ENCODE measurements at places on chromosomes 5 and 9.

GRCh38 chr5:162289489-162289888, 221.9 kb downstream of the GABRG2 start:
- no peak for DNase-seq

DNA sequence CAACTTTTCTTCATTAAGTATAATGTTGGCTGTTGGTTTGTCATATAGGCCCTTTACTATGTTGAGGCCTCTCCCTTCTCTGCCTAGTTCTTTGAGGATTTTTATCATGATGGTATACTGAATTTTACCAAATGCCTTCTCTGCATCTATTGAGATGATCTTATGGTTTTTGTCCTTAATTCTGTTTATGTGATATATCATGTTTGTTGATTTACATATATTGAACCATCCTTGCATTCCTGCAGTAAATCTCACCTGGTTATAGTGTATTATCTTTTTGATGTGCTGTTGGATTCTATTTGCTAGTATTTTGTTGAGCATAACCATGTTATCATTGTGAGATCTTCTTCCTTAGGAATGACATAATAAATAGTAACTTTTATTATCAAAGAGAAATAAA, 362.9 kb downstream of the CCDC171 start:
- DNase-seq = no peak

- DNase-seq = no peak
These were observed 81.8 kb upstream of the RASA1 start for GRCh38 chr5:87185838-87186237.

- no peak for DNase-seq
These were observed 250.3 kb downstream of the ENC1 start for GRCh38 chr5:74390306-74390637.

GRCh38 chr9:84294241-84294950, 46.2 kb downstream of the SLC28A3 start:
- DNase-seq = no peak

- no peak for DNase-seq
These were observed 274.9 kb upstream of the SLC30A5 start for GRCh38 chr5:68818870-68819269.

DNA sequence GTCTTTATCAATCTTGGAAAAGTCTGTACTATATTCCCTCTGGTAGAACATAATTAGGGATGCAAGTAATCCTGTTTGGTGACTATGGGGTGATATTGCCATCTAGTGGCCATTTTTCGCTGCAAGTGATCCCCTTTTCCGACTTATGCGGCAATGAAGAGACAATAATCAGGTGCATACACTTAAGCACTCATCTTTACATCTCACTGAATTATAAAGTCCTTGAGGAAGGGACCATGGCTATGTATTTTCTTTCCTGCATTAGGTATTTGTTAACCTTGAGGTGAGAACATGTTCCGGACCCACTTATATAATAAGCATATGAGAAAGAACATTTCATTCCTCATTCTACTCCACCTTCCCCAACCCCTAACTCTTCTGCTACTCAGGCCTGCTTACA, 19.6 kb upstream of the LIX1 start:
- no peak for DNase-seq

DNA sequence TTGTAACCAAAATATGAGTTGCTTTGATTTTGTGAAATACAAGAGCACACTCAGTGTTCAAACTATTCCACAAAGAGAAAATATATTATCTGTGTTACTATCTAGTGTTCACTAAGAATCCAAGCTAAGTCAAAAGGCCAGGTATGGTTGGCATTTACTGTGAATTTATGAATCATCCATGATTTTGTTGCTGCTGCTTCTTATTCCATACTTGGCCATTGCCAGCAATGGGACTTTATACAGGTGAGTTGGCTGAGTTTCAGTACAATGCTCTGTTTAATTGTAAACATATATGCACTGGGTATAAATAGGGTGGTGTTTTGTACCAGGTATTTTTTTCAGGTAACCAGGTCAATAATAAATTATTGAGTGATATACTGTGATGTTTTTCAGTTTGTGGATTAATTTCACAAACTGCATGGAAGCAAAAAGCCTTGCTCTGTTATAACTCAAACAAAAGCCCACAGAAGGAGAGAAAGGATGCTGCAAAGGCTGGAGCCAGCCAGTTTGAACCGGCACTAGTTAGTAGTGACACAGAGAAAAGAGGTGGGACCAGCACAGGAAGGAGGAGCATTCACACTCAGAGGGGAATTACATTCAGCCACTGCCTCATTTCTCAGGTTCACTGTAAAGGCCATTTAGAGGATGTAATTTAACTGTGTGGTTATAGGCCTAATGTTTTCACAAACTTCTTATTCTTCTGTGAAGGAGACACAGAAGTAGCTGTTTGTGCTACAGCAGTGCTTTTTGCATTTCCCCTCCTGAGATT, 381.8 kb downstream of the ADGRV1 start:
- peak; percentile 21 for DNase-seq

DNA sequence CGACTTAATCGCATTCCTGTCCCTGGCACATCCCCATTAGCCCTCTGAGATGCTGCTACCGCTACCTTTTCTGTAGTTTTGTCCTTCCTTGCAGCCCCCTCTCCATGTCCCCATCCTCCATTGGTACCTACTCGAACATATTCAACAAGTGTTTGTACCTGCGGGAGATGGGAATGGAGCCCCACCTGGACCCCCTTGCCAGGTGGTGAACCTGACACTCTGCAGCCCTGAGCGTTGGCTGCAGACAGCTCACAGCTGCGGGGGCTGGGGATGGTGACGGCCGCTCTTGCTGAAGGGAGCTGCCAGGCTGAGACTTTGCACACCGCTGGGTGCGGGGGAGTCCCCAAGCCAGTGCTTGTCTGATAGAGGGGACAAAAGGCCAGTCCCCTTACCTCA, 96.3 kb upstream of the DAP start:
- DNase-seq = no peak

- DNase-seq = no peak
These were observed 113.3 kb upstream of the SHB start for GRCh38 chr9:38182321-38182720.

- DNase-seq = no peak
These were observed 541.4 kb downstream of the KCTD16 start for GRCh38 chr5:144712090-144712489.

DNA sequence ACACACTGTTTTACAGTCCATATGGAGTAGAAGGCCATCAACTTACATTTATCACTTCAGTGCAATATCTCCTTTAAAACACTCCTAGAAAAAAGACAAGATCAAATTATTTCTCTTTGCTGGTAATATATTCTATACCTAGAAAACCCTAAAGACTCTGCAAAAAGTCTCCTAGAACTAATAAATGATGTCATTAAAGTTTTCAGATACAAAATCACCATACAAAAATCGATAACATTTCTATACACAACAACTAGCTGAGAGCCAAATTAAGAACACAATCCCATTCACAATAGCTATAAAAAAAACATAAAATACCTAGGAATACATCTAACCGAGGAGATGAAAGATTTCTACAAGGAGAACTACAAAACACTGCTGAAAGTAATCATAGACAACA, 300.3 kb downstream of the CETN3 start:
- DNase-seq = no peak

DNA sequence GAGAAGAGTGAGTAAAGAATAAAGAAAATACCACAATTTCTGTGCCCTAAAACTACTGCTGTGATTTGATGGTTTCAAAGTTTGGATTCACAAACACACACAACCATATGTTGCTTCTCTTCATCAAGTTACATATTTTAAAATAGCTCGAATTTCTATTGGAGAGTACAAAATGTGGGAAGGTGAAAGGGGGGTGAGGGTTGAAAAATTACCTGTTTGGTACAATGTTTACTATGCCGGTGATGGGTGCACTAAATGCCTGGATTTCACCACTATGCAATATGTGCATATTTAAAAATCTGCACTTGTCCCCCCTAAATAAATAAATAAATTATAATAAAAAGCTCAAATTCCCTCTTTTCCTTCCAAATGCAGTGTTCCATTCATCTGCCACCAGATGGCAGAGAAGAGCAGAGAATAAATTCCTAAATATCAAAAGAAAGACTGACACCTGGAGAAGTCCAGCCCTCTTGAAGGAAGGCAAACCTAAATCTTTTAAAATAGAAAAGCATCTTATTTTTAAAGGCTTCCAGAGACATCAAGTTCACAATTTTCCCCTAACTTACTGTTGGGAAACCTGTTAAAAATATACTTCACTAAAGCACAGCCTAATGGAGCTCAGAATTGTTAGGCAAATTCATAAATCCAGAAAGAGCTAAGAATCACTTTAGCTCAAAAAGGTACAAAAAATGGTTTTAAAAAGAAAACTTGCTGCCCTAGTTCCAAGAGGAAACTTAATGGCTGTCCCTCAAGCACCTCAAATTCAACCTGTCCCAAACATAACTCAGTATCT, 24.8 kb upstream of the HNRNPA0 start:
- no peak for DNase-seq

DNA sequence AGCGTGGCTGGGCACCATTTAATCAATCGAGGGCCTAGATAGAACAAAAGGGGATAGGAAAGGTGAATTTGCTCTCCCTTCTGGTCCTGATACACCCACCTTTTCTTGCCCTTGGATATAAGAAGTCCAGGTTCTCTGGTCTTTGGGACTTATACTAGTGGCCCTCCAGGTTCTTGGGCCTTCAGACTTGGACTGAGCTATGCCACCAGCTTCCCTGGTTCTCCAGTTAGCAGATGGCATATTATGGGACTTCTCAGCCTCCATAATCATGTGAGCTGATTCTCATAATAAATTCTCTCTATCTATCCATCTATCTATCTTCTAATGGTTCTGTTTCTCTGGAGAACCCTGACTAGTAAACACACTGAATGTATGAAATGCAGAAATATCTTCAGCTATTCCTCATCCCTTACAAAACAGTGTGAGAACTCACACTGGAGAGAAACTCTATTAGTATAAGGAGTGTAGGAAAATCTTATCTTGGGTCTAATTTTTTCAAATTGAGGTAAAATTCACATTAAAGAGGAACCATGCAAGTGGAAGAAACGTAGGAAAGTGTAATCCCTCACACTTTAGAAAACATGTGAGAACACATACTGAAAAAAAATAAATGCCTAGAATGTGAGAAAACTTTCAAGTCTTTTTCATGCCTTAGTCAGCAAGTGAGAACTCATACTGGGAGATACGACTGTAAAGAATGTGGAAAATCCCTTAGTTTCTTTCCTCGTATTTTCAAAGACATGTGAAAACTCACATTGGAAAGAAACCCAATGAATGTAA, 15.5 kb downstream of the PCDHB15 start:
- no peak for DNase-seq

GRCh38 chr9:115118879-115119218, 892 bp upstream of the TNC start:
- no peak for DNase-seq

- no peak for DNase-seq
These were observed 5.9 kb upstream of the FAT2 start for GRCh38 chr5:151596828-151597539.

DNA sequence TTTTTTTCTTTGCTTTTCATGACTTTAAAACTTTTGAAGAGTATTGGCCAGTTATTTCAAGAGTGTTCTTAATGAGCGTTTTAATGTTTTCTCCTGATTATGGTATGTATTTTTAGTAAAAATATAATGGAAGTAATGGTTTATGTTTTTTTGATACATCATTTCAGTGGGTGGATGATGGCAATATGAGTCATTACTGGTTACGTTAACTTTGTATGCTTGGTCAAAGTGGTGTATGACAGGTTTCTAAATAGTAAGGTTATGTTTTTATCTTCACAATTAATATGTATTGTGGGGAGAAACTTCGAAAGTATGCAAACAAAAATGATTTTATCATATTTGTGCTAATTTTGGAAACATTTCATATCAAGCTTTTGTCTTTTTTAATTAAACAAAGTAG, 176.7 kb upstream of the PRDM9 start:
- no peak for DNase-seq

- DNase-seq = no peak
These were observed 16.7 kb upstream of the GPBP1 start for GRCh38 chr5:57157131-57157530.

DNA sequence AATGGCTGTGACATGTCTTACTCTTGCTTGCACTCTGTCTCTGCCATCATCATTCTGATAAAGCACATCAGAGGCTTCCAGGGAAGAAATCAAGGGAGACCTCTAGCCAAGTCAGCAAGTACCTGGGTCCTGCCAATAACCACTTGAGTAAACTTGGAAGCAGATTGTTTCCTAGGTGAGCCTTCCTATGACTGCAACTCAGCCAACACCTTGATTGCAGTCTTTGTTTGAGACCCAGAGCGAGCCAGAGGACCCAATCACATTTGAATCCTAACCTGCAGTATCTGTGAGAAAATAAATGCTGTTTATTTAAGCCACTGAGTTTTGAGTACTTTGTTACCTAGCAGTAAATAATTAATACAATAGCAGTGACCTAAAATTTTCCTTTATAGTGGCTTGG, 356.8 kb upstream of the CHD1 start:
- DNase-seq = no peak
